Epithelial cell of proximal tubule (primary cell): ENCODE measurements at places on chromosomes 13 and 19.

- DNase-seq, result no peak
Observed at GRCh38 chr13:107715496-107715895, 499.8 kb downstream of the LIG4 start.

- DNase-seq, result no peak
Observed at GRCh38 chr19:50658441-50659317, 9.4 kb downstream of the C19orf81 start.

- no peak for DNase-seq
Observed at GRCh38 chr13:50387051-50387581, 371.9 kb downstream of the KCNRG start.

DNA sequence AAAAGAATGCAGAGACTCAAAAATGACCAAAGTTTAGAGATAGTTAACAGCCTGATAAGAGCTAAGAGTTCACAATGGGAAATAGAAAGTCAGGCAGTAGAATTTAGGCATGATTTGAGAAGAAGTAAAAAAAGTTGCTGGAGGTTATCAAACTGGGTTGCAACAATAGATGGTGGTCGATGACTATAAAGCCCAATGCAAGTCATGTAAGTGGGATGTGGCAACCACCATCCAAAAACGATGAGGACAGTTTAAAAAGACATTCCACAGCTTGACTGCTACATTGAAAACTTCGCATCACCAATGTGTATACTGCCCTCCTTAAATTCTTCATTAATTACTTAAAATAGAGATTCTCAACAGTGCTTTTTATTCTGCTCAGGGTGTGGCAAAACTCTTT is 19.7 kb downstream of the ELF1 start:
- DNase-seq, result no peak

GRCh38 chr19:16370641-16371391 is 46.2 kb downstream of the KLF2 start:
- no peak for DNase-seq

GRCh38 chr19:29568036-29569025 is 37.8 kb upstream of the POP4 start:
- DNase-seq, result no peak

GRCh38 chr19:17527326-17527725 is 15.9 kb downstream of the PGLS start:
- DNase-seq, result no peak

DNA sequence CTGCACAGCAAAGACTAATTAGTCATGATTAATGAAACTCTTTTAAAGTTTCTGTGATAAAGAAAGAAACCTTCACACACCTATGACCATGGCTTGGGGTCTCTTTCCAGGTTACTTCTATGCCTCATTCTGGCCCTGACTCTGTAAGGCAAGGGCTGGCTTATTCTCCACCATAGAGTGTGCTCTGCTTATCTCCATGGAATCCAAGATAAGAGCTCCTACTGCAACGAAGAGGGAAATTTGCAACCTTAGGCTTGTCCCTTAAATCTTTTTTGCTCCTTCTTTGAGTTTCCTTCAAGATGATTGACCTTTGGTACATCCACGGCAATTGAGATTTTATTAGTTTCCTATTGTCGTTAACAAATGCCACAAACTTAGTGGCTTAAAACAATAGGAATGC is 239.9 kb downstream of the SPRY2 start:
- DNase-seq, result no peak

DNA sequence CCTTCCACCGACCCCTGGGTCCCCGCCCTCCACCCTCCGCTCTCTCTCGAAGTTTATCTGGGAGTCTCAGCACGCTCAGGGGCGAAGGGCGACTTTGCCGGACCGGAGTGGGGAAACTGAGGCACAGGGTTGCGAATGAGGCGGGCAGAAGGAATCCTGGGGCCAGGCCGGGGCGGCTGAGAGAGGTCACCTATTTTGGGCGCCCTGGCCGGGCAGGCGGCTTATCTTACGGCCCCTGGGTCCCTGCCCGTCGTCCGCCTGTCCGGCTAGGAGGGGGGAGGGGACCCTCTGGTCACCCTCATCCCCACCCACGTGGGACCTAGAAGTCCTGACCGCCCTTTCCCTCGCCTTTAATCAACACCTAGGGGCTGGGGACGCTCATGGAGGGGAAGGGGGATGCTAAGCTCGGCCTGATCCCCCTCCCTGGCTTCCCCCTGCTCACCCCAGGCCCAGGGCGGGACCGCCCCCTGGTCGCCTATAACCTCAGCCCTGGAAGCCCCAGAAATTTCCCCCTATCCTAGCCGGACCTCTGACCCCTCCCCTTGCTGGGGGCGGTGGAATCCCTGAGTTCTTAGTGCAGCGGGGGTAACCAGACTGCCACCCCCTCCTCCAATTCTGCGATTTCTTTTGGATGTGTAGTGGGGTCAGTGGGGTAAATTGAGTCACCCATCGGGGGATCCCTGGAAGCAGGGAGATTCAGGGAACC is 556 bp downstream of the TRIP10 start:
- no peak for DNase-seq

GRCh38 chr13:67076378-67076777 is 153.8 kb downstream of the PCDH9 start:
- no peak for DNase-seq

DNA sequence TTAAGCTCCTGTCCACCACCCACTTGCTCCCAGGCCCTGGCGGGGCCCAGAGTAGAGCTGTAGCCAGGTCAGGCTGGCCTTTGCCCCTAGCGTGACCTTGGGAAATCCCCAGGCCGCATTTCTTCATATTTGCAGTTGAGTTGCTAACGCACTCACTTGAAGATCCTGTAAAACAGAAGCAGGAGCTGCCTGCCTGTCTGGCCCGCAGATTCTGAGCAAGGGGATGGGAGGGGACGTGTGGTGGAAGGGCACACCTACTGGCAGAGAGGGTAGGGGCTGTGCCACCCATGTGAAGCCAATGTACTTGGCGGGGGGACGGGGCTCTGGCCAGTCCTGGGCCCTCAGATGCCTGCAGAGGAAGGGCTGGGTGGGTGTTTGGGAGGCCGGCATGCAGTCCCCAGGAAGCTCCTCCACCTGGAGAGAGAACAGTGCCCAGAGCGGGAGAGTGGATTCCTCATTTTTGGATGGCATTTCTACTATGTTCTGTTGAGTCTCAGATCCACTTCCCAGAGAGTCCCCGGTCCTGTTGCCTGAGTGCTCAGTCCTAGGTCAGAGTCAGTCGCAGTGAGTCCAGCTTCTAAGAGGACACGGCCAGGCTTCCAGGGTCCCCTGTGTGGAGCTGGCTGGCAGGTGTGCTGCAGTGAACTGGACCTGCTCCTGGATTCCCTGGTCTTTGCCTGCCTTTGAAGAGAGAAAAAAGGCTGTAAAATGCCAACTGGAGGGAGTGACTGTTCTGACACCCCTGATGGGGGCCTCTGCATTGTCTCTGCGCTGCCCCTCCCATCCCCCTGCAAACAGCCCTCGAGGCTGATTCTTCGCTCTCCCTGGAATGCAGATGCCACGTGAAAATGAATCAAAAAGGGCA is 62.9 kb downstream of the GGACT start:
- DNase-seq, result no peak

- DNase-seq, result no peak
Observed at GRCh38 chr19:35519291-35519690, 5.8 kb upstream of the DMKN start.
